ENCODE measurements at places on chromosomes 2 and 18.

GRCh38 chr2:32812316-32812715, 134.4 kb upstream of the LTBP1 start:
- peak; percentile 62 for DNase-seq

GRCh38 chr18:32213693-32214092, 23.9 kb downstream of the MEP1B start:
- DNase-seq: no peak

DNA sequence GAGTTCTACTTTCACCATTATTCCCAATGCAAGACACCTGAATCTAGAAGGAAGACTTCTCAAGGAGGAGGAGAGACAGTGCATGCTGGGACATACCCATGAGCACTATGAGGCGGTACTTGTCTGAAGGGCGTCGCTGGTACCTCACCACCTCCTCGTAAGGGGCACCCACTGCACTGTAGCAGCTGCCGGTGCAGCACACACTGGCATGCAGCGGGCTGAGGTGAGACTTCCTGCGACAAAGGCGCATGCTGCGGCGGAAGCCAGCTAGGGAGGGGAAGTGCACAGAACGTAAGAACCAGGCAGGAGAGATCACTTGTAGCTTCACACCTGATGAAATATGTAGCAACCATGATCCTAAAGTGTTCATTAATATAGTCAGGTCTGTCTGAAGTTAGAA, 12.8 kb upstream of the TMEM237 start:
- DNase-seq: no peak

- no peak for DNase-seq
Measured at GRCh38 chr2:27714851-27715291, 51.2 kb downstream of the SLC4A1AP start.

Measured in SK-MEL-5 (cell line).